NCI-H226 (cell line): ENCODE measurements at places on chromosomes 2 and 18.
A peak's percentile ranks its signal among the peaks of the same experiment; 100 is the strongest.

- DNase-seq: no peak
Observed at GRCh38 chr18:61398961-61399705, 65.9 kb downstream of the CDH20 start.

- DNase-seq: peak; percentile 22
Observed at GRCh38 chr2:144671695-144672455, 152.0 kb upstream of the ZEB2 start.

GRCh38 chr18:23593720-23594119 is 7.4 kb upstream of the NPC1 start:
- peak; percentile 78 for DNase-seq

DNA sequence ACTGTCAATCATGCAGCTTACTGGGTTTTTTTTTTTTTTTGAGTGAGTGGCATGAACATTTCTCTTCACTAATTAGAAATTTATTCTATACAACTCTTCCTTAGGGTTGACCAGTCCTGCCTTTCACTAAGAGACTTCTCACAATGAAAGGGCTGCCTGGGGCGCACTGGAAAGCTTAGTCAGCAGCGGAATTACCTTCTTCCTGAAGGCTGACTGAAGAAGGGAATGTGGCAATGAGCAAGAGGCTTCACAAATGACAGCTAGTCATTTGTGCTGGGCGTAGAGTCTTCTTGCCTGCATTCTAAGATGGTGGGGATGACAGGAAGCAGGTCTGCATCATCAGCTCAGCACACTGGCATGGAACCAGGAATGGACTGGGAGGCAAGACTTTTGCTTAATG is 15.6 kb upstream of the SCN3A start:
- peak; percentile 38 for DNase-seq

DNA sequence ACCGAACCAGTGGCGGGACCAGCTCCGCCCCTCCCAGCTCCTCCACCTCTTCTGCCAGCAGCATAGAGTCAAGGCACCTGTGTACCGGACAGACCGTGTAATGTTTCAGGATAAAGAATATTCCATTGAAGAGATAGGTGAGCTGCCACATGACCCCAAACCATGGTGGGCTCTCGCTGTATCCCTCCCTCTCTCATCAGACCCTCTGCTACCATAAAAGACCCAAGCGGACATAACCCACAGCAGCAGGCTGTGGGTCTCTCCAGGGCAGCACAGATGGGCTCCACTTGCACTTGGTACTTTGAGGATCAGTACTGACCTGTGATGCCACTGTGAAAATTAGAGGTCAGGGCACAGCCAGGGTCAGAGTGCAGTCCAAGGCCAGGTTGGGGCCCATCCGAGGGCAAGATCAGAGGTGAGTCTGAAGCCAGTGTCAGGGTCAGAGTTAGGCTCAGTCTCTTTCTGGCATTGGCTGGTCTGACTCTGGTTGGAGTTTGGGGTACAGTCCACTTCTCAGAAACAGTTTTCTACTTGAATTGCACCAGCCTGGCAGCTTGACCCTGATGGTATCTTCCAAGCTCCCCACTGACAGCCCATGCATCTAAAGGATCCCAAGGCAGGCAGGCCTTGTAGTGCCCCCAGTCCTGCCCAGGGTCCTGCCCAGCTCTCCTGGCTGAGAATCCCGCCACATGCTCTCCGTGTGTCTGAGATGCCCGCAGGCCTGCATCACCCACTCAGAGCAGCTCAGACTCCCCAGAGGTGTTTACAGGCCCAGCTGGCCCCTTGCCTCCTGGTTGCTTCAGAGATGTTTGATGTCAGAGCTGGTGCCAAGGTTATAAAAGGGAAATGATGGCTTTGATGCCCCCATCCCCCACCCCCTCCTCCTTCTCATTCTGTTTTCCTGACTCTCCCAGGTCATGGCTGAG is 212.1 kb downstream of the DYSF start:
- no peak for DNase-seq

DNA sequence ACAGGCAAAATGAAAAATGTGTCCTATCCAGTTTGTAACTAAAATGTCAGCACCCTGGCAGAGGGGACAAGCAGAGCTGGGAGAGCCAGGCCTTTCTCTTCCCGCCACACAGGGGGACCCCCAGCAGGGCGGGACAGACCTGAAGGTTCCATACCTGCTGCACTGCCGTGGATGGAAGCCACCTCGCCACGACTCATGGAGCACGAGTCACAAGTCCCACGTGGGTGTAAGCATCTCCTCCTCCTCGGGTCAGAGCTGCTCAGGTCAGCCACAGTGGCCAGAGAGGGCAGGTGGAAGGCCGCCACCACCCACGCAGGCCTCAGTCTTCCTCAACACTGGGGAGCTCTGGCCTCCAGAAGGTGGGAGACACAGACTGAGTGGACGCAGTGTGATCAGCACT is 21.0 kb downstream of the C1QL2 start:
- no peak for DNase-seq

GRCh38 chr2:239253264-239253663 is 147.6 kb downstream of the HDAC4 start:
- DNase-seq: no peak

DNA sequence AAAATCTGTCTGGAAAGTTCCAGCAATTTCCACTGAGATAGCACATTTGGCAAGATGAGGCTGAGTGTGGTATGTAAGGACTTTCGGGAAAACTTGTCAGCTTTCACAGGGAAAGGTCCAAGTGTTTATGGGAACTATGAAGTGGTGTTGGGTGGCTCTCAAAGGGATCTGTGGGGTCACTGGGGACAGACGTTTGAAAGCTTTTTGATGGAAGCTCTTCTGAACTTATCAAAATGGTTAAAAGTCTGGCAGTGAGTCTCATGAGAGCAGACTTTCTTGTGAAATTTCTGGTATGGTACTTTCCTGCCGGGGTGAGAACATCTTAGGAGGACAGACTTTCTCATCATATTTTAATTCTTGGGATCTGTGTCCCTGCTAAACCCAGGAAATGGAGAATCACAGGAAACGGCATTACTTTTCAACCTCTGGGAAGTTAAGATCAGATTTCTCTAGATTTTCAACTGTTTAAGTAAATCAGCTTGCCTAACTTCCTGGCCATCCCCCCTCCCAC is 546.3 kb upstream of the ZEB2 start:
- DNase-seq: no peak

DNA sequence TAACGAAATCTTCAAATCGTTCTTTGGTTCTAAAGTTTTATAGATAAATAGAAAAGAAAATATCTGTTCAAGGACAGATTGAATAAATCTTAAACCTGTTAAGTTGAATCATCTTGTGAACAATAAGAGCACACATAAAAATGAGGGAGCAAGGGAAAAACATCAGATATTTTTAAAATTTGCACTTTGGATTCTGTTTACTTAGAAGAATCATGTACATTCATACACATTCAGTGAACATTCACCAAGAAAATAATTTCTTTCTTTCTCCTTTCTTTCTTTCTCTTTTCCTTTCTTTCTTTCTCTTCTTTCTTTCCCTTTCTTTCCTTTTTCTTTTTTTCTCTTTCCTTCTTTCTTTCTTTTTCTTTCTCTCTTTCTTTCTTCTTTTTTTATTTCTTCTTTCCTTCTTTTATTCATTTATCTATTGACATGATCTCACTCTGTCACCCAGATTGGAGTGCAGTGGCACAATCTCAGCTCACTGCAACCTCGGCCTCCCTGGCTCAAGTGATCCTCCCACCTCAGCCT is 164.9 kb downstream of the PDE1A start:
- no peak for DNase-seq
